Right ventricle myocardium superior (tissue), 1 donor: ENCODE measurements at places on chromosomes 4 and X. TPM values are rescaled to one million over a fixed set of nuclear protein-coding genes. Genes with fewer than 3 reads are reported as not detected.

The XAGE2 gene
- total RNA-seq = not detected

The USP17L25 gene
- not detected for total RNA-seq

The PDE5A gene
- 6.5 TPM for total RNA-seq

The IQSEC2 gene
- 10.5 TPM for total RNA-seq

The S100P gene
- total RNA-seq = not detected

The CFAP99 gene
- total RNA-seq = not detected

The ZNF630 gene
- 2.9 TPM for total RNA-seq

The PCDH10 gene
- total RNA-seq = 0.08 TPM

The ERCC6L gene
- 0.08 TPM for total RNA-seq

- no peak for DNase-seq
Measured at GRCh38 chrX:115650916-115651315, 89.9 kb downstream of the PLS3 start.

- no peak for DNase-seq
Measured at GRCh38 chr4:99305638-99306400, 15.0 kb upstream of the ADH1A start.

DNA sequence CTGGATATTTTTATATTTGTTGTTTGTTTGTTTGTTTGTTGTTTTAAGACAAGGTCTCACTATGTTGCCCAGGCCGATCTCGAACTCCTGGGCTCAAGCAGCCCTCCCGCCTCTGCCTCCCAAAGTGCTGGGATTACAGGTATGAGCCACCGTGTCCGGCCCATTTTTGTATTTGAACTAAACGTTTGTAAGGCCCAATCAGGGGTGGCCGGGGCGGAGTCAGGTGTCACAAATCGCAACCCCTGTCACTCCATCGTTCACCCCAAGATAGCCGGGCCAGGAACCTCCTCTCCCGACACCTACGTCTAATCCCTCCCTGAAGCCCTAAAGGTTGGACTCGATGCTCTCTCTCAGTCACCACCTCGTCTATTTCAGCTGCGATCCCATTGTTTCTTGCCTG is 722 bp upstream of the EFHC2 start:
- DNase-seq = peak; percentile 41

DNA sequence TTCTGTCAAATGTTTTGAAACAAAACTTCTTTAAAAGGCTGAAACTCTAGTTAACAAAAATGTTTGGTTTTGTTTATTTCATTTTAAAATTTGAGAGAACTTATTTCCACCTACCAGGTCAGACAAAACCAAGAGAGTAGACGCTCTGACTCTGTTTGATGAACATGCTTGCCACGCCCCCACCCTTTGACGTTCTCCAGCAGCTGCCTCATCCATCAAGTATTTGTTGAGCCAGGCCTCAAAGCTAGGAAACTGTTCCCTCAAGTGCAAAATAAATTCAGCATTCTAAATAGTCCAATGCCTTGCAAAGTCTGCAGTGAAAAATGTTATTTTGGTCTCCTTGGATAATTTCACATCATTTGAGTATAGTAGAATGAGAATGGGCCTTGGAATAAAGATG is 121.6 kb downstream of the GUCY2F start:
- DNase-seq = no peak

- DNase-seq = no peak
Measured at GRCh38 chrX:94600077-94600476, 926.1 kb downstream of the FAM133A start.

DNA sequence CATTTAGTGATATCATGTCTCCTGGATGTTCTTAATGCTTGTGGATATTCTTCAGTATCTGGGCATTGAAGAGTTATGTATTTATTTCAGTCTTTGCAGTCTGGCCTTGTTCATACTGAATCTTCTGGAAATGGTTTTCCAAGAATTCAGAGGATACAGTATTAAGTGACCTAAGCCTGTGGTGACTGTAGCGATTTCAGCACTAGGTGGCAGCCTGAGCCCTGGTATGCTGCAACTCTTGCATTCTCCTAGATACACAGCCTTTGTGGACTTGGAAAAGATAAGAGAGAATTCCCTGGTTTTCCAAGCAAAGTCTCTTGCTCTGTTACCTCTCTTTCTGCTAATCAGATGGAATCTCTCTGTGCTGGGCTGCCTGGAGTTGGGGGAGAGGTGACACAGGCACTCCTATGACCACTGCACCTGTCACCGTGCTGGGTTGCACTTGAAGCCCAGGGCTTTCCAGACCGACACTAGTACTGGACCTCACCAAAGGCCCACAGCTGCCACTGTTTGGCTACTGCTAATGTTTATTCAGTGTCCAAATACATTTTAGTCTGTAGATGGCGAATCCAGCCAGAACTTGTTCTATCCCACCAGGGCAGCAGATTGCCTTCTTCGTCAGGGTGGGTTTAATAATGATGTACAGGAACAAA is 19.3 kb upstream of the SPIN2A start:
- DNase-seq = peak; percentile 39

DNA sequence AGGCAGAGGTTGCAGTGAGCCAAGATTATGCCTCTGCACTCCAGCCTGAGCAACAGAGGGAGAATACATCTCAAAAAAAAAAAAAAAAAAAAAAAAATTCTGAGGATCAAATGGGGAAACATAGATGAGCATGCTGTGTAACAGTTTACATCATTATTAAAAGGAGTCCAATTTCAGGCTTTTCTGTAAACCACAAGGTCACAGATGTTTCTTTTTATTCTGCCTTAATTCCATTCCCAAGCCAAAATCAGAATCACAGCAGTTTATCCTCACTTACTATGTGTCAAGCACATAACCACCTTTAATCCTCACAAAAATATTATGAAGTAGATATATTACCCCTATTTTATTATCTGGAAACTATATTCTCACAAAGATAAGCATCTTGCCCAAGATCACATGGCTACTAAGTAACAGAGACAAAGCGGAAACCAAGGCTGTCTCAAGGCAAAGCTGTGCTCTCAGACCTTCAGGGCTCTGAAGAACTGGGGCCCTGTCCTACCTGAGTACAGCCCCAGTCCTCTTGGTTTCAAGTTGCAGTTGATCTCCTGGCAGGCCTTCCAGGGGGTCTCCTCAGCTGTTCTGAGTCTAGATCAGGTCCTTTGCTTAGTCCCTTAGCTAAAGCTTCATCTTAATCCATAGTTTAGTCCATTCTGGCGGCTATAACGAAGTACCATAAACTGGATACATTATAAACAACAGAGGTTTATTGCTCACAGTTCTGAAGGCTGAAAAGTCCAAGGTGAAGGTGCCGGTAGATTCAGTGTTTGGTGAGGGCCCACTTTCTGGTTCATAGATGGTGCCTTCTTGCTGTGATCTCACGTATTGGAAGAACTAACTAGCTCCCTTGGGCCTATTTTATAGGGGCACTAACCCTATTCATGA is 141.3 kb downstream of the PALLD start:
- no peak for DNase-seq

GRCh38 chrX:12894074-12895030 is 12.1 kb upstream of the TLR8 start:
- peak; percentile 48 for DNase-seq

- DNase-seq = no peak
Measured at GRCh38 chr4:56227301-56227835, 159.9 kb downstream of the AASDH start.

DNA sequence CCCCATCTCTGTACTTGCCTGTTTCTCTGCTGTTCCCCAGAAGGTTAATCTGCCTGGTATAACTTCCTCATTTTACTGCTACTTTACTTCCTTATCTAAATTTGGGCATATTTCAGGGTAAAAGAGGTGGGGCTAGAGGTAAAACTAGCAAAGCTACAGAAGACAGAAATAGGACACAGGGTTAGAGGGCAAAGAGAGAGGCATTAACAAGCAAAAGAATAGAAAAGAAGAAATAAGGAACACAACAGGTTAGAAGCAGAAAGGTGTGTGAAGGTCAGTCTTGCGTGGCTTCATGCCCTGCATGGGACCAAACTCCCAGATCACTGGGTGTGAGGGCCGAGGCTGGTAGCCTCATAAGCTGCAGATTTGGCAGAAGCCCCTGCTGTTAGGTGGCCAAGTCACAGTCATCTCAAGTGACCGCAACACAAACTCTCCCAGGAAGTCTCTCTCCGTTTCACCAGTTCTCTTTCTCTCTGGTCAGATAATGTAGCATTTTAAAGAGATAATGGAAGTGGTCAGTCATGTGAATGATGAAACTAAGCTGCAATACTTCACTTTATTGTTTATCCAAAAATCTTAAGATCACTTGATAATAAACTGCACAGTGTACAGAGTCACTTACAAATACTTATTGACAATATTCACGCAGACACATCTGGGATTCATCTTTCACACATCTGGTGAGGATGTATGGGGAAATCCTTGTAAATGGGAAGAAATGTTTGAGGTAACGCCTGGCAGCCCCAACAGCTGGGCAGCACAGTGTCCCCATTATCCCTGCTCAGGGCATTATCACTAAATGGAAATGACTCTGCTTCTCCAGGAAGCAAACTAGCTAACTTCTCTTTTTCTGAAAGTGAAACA is 16.4 kb downstream of the TMEM154 start:
- DNase-seq = no peak

DNA sequence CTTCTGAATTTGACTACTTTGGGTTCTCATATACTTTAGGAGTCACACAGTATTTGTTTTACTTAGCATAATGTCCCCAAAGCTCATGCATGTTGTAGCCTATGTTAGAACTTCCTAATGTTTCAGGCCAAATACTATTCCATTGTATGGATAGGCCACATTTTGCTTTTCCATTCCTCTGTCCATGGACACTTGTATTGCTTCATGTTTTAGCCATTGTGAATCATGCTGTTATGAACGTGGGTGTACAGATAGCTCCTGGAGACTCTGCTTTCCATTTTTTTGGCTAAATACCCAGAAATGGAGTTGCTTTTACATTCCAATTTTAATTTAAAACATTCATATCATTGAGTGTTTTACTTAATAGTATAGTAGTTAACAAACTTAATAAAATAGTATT is 54.5 kb downstream of the HTT start:
- DNase-seq = no peak

- DNase-seq = no peak
Measured at GRCh38 chr4:123556526-123556925, 159.9 kb downstream of the SPRY1 start.

GRCh38 chrX:136752796-136753195 is 27.9 kb downstream of the ARHGEF6 start:
- no peak for DNase-seq

GRCh38 chr4:178752954-178753525 is 1310.8 kb upstream of the AGA start:
- DNase-seq = no peak

DNA sequence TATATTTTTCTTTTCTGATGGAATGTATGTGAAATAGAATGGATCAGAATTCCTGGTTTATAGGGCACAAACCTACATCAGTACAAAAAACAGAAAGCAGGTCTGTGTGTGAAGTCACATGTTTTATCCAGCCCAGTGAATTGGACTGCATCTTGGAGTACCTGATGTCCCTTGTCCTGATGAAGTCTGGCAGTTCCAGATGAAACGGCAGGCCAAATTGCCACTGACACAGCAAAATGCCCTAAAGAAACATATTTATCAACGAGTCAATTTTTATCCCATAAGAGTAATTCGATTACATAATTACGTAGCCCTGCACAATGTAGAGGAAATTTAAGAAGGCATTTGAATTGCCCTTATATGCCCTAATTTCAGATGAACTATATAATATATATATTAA is 37.8 kb upstream of the ATP6AP2 start:
- DNase-seq = no peak

GRCh38 chrX:106862972-106863688 is 40.0 kb downstream of the RIPPLY1 start:
- no peak for DNase-seq

GRCh38 chrX:12309040-12309743 is 170.9 kb downstream of the FRMPD4 start:
- no peak for DNase-seq

DNA sequence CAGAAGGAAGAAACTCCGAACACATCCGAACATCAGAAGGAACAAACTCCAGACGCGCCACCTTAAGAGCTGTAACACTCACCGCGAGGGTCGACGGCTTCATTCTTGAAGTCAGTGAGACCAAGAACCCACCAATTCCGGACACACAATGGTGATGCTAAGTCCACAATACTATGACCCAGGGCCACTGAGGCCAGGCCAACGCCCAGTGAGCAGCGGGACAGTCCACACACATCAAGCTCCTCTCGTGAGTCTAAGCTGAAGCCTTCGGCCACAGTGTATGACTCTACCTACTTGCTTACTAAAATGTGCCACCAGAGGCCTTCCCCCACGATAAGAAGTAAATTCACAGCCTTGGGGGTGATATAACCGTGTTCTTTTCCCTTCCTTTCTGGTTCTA is 10.2 kb upstream of the CDKN2AIP start:
- DNase-seq = no peak

GRCh38 chr4:130028552-130028951 is 932.6 kb downstream of the C4orf33 start:
- no peak for DNase-seq
